Stimulated activated CD4-positive, alpha-beta T cell treated with anti-CD3 and anti-CD28 coated beads, Interleukin-1b, Interleukin-23, amount 100 ng/mL, for 1 hour (primary cell): ENCODE measurements at places on chromosomes 3 and 15.

GRCh38 chr3:187340578-187340977 is 27.6 kb upstream of the RTP4 start:
- no peak for DNase-seq

DNA sequence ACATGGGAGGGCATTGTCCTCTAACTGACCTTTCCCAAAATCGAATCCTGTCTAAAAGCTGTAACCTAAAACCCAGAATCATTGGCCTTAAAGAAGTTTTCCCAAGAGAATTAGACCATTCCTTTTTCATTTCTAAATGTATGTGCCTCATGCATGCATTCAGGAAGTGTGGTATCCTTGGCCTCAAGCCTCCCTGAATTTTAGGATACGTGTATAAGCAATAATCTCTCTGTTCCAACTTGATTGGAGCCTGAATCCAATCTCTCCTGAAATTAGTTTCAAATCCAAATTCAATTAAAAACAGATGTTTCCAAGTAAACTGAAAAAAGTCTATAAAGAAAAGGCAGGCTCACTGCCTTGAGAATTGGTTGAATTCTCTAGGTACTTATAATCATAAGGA is 86.0 kb upstream of the VEPH1 start:
- no peak for DNase-seq

- DNase-seq, result no peak
These were observed 31.6 kb downstream of the PYDC2 start for GRCh38 chr3:191492601-191493000.

- DNase-seq, result no peak
These were observed 18.8 kb downstream of the SETD5 start for GRCh38 chr3:9416139-9416780.

DNA sequence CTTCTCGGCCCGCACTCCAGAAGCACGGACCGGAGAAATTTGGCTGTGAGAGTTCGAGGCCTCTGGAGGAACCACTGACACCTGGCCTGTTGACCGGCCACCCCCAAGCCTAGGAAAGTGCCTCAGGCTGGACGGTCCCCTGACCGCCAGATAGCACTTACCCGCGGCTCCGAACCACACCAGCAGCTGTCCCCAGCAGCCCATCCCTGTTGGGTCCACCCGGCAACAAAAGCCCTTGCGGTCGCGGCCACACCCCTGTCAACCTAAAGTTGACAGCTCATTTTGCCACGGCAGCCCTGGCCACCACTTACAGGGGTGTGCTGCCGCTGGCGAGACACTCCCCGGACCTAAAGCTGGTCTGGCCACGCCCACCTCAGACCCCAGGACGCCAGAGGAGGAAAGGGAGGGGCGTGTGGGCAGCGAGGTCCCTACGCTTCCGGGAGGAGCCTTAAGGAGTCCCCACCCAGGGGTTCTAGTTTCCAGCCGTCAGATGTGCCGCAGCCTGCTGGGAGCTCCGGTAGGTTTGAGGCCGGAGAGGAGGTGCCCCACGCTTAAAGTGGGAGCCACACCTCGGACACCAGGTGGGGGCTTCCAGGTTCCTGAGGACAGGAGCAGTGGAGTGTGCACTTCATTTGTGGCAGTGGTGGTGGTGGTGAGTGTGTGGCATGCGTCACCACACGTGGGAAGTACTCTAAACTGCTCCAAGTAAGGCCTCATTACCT is at the start of gene LTK:
Gene LTK (minus strand): TSS at position 322 of the 722 bp plus-strand sequence. CDS start 118 bp downstream, at position 204.
- DNase-seq, result no peak

DNA sequence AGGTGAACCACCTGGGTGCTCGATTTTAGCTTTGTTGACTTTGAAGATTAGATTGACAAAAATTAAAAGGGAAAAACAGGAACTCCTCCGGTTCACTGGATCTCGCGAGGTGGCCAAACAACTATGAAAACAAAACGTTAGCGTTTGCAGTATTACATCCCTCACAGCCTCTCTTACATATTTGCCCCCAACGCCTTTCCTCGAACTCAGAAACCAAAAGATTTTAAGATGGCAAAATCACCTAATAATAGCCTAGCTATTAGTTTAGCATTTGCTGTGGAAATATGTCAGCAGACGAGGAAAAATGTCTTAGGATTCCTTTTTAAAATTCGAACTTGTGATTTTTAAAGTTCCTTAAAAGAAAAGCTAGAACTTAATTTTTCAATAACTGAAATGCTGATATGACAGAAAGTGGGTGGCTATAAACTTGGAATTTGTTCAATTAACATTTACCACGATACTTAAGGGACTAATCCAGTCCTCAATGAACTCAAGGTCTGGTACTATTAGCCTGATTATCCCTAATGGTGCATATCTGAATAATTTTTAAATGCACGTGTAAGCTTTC is 491 bp upstream of the SENP7 start:
- DNase-seq, result no peak

DNA sequence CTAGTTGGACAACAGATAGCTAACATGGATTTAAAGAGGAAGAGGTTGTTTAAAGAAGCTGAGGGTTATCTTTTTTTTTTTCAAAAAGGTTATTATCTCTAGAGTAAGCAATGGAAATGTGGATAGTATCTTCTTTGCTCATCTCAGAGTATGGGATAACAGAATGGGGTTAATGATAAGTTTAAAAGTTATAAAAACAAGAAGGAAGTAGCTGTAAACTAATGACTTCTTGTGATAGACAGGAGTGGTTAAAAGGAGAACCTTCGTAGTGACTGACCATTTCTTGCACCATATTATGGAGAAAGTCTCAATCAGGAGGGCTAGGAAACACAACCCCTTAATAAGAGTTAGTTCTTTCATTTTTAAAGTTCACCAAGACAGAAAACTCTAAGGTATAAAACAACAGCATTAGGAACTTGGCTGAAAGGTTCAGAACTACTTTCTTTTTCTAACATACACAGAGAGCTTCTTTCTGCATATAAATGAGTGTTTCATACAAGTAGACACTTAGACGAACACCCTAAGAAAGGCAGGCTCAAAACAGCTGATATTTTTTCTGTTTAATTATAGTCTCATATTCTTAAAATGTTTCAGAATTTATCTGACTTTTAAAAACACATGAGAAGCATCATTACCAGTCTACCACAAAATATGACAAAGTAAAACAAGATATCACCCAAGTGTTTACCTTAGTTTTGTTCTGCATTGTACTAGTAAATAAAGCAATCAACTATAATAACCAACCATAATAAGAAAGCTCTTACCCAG is 140.0 kb downstream of the MEIS2 start:
- no peak for DNase-seq

DNA sequence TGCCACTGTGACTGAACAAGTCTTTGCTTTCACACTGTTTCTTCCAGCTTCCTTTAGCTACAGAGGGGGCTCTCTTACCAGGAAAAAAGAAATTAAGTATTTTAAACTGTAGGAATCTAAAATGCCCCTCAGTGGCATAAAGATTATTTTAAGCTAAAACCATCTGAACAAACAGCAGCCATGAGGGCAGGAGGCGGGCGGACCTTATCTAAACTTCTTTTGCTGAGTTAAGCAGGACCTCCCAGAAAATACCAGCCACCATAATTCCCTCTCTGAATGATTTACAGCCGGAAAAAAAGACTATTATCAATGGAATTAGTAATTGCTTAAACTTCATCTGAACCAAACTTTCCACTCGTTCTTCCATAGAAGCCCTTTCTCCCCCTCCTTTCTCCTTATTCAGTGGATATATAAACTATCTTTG is 5.2 kb upstream of the TOPAZ1 start:
- DNase-seq, result no peak

DNA sequence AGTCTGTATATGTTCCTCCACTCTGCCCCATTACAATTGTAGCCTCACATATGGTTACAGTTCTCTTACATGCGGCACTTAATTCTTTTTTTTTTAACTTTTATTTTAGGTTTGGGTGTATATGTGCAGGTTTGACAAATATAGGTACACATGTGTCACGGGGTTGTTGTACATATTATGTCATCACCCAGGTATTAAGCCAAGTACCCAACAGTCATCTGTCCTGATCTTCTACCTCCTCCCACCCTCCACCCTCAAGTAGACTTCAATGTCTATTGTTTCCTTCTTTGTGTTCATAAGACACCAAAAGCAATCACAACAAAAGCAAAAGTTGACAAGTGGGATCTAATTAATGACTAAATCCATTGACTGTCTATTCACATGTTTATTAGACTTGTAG is 144.6 kb upstream of the TP63 start:
- DNase-seq, result no peak

DNA sequence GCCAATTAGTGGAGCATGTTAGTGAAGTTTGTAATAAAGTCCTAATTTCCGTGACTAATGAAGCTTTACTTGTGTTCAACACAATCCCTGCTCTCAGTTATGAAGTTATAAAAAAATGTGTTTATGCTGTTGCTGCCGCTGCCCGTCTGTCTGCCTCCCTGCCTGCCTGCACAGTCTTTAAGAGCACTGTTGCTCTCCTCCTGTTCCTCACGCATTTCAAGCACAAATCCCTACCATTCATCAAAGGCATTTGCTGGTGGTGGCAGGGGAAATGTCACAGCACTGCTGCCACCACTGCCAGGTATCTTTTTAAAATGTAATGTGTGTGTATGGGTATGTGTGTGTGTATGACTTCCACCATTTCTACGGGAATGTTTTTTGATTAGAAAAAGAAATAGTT is 58.8 kb downstream of the CACNA1D start:
- no peak for DNase-seq
